H1 (cell line): ENCODE measurements at places on chromosomes 1 and 21. TPM values are rescaled to one million over a fixed set of nuclear protein-coding genes. Genes with fewer than 3 reads are reported as not detected.
A peak's percentile ranks its signal among the peaks of the same experiment; 100 is the strongest.

DNA sequence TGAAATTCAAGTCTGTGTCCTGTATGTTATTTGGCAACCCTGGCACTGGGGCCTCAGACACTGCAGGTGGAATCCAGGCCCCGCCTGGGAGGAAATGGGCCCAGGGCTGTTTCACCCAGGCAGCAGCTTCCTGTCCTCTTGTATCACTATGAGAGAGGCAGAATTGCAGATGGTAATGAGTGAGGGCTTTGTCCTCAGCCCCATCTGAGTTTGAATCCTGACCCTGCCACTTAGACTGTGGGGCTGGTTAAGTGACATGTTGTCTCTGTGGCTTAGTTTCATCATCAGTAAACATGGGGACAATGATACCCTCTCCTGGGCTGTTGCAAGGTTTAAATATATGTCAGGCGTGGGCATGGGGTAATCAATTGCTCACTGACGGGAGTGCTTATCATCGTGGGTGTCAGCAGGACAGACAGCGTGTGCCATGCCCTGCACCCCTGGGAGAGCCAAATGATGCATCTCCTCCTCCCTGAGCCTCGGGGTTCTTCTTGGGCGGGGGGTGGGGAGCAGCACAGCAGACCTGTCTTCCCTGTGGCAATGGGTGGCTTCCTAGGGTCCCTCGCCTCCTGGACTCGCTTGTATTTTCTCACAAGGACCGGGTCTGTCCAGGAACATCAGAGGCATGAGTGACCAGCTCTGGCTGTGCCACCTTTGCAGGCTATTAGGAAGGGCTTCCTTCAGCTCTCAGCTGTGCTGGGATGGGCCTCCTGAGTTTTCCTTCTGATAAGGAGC is 42.1 kb downstream of the ARHGEF10L start:
- no peak overlapping the region for H3K4me3 ChIP-seq
- H3K27ac ChIP-seq = no peak overlapping the region
- no peaks in the 10 kb centered on the region for H3K36me3 ChIP-seq

GRCh38 chr21:45263534-45263933 is 24.2 kb downstream of the POFUT2 start:
- DNase-seq = peak; percentile 23
- H3K4me1 ChIP-seq = no peaks in the 10 kb centered on the region
- H3K36me3 ChIP-seq = peaks cover 32% of the 10 kb centered on the region
- no peak overlapping the region for H3K27ac ChIP-seq
- no peaks in the 10 kb centered on the region for H3K27me3 ChIP-seq

DNA sequence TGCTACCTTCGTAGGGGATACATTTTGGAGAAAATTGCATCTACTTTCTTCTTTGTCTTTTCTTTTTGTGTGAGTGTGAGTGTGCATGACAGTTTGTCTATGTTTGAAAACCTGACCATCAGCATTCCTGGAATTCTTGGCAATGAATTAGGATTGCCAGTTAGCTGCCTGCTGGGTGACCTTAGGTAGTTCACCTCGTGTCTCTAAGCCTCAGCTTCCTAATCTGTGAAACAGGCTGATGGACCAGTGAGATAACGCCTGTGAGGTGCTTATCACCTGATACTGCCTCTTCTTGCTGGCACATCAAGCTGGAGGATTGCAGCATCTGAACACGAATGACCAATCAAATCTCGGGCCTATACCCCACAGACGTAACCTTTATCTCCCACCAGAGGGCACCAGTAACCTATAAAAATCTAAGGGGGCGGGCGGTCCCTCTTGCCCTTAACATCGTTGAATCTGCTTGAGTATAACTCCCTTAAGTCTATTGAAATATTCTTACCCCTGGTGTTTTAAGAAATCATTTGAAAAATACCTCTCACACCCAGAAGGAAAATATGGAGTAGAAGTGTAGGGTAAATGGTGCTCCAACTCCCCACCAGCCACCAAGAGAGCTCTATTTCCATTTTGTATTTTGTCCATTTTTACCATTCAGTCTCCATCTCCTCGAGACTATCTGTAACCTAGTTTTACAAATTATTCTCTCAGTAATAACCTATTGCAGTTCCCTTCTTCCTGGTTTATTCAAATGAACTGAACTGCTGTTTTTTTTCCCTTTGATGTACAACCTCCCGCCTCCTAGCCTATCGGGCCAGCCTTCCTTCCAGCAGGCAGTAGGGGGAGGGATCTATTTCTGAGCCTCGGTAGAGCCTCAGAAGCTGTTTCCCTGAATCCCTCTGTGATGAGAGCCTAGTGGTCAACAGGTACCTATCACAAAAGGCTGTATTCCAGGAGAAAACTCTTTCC is 49.7 kb downstream of the MDM4 start:
- peaks cover 24% of the 10 kb centered on the region for H3K4me1 ChIP-seq
- no peak overlapping the region; the same call in 1 of the 2 replicates for H3K4me3 ChIP-seq
- H3K27me3 ChIP-seq = no peaks in the 10 kb centered on the region
- H3K27ac ChIP-seq = peak overlapping the region; percentile 4; the same call in 1 of the 2 replicates
- DNase-seq = peak; percentile 63

DNA sequence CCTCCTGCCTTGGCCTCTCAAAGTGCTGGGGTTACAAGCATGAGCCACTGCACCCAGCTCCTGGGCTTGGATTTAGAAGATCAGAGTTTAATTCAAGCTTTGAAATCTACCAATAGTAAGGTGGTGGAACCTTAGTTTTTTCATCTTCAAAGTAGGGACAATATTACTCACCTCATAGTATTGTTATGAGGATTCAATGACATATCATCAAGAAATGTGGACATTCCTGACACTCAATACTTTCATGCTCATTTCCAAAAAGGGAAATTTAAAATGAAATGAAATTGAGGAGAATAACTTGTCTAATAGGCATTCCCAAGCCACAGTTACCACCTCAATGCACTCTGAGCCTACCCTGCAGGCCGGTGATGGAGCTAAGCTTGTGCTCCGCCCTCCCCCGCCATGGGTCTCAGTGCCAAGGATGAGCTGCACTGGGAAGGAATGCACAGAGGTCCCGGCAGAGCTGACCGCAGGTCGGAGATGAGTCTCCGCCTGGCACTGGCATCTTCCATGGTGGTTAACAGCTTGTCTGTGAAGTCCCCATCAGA is 56.5 kb upstream of the BCAR3 start:
- DNase-seq = no peak
- H3K4me3 ChIP-seq = no peak overlapping the region
- no peak overlapping the region for H3K27ac ChIP-seq
- H3K27me3 ChIP-seq = peaks cover 2% of the 10 kb centered on the region; the same call in 1 of the 2 replicates
- no peaks in the 10 kb centered on the region for H3K36me3 ChIP-seq

- no peaks in the 10 kb centered on the region for H3K27me3 ChIP-seq
- no peak overlapping the region for H3K4me3 ChIP-seq
- H3K27ac ChIP-seq = no peak overlapping the region
- H3K4me1 ChIP-seq = no peaks in the 10 kb centered on the region
Observed at GRCh38 chr1:117695796-117696490, 90.1 kb downstream of the TENT5C start.

- DNase-seq = no peak
- H3K4me1 ChIP-seq = peaks cover 8% of the 10 kb centered on the region
- H3K27me3 ChIP-seq = no peaks in the 10 kb centered on the region
Observed at GRCh38 chr1:187396929-187397796, 568.4 kb downstream of the PLA2G4A start.

DNA sequence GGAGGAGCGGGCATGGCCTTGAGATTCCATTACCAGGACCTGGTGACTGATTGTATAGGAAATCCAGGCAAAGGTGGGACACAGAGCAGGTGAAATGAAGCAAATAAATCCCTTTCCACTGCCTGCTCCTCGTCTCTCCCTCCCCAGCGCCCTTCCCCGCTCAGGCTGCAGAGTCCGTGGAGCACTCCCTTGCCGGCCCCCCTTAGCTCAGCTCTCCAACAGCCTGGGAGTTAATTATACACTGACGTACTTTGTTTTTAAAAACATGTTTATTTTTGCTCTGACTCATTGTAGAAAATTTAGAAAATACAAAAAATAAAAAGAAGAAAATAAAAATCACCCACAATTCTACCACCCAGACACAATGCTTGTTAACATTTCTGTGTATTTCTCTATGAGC is 61.7 kb downstream of the LGR6 start:
- no peaks in the 10 kb centered on the region for H3K36me3 ChIP-seq
- H3K27ac ChIP-seq = no peak overlapping the region
- DNase-seq = no peak
- H3K4me3 ChIP-seq = no peak overlapping the region
- no peaks in the 10 kb centered on the region; the same call in 1 of the 2 replicates for H3K27me3 ChIP-seq
- H3K4me1 ChIP-seq = no peaks in the 10 kb centered on the region

GRCh38 chr1:7299994-7300393 is 471.1 kb upstream of the VAMP3 start:
- DNase-seq = no peak
- H3K4me3 ChIP-seq = no peak overlapping the region
- H3K36me3 ChIP-seq = no peaks in the 10 kb centered on the region
- no peak overlapping the region for H3K27ac ChIP-seq
- H3K27me3 ChIP-seq = no peaks in the 10 kb centered on the region

DNA sequence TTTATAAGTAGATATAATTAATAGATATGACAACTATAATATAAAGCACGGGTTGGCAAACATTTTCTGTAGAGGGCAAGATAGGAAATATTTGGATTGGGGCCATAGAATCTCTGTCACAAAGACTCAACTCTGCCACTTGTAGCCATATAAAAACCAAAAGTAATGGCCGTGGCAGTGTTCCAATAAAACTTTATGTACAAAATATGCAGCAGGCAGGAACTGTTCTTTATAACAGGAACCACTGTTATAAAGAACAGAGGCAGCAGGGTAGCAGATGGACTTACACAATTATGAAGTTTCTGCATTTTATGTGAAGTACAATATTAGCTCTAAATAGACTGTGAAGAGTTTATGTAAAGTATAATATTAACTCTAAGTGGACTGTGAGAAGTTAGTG is 16.9 kb upstream of the QSOX1 start:
- H3K4me3 ChIP-seq = no peak overlapping the region
- no peak for DNase-seq
- H3K36me3 ChIP-seq = no peaks in the 10 kb centered on the region

- H3K4me3 ChIP-seq = no peak overlapping the region
- no peak overlapping the region for H3K27ac ChIP-seq
- peak; percentile 61 for DNase-seq
- no peaks in the 10 kb centered on the region for H3K36me3 ChIP-seq
- H3K4me1 ChIP-seq = no peaks in the 10 kb centered on the region; the same call in 1 of the 2 replicates
Observed at GRCh38 chr1:84944767-84945486, 51.9 kb upstream of the LPAR3 start.

DNA sequence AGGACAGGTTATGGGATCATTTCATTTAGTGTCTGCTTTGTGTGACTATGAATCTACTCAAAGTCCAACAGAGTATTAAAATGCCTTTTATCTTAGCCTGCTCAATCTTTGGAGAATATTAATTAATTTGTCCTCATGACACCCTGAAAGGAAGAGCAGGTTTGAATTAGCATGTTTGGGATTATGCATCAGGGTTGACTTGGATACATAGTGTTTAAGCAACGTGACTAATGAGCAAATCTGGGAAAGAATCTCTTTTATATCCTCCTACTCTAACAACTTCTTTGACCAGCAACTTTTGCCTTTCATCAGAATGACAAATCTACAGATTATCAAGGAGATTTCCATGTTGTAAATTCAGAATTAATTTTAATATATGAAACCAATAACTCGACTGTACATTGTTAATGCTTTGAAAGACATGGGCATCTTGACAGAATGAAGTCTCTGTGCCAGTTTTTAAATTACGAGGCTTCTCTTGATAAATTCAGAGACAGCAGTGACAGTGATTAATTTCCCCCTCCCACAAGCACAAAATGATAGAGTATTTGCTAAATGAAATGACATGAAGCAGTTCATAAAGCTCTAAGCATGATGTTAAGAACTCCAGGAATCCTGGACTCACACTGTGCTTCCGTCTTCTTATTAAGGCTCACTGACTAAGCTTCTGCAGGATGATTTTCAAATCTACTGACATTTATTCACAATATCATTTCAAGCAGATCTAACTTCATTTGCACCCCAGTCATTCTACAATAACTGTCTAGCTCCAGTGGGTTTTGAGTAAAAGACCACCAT is 156.5 kb downstream of the PCNX2 start:
- no peak overlapping the region for H3K4me3 ChIP-seq
- H3K36me3 ChIP-seq = peaks cover 29% of the 10 kb centered on the region
- H3K27ac ChIP-seq = no peak overlapping the region
- no peaks in the 10 kb centered on the region for H3K27me3 ChIP-seq
- no peaks in the 10 kb centered on the region for H3K4me1 ChIP-seq

DNA sequence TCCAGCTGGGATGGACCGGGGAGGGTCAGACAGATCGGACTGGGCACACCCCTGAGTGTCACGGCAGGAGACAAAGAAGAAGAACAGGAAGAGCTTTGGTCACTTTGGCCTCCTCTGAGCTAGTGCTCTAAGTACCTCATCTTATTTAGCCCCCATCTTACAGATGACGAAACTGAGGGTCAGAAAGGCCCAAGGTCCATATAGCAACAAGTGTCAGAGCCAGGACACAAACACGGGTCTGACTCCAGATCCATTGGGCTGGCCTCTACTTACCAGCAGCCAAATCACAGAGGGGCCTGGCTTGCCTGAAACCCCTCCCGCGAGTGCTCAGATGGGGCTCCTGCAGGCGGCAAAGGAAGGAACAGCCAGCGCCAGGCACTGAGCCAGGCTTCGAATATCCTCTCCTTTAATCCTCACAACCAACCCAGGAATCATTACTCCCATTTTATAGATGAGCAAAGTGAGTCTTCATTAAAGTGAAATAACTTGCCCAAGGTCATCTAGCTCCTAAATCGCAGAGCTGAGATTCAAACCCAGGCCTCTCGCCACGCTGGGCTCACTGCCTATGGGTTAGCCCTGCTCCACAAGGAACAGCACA is 25.7 kb upstream of the SELENON start:
- no peaks in the 10 kb centered on the region; the same call in 1 of the 2 replicates for H3K27me3 ChIP-seq
- H3K4me3 ChIP-seq = no peak overlapping the region

- H3K4me1 ChIP-seq = no peaks in the 10 kb centered on the region
- no peak overlapping the region for H3K27ac ChIP-seq
- no peaks in the 10 kb centered on the region for H3K27me3 ChIP-seq
Observed at GRCh38 chr1:232335741-232336293, 294.1 kb downstream of the SIPA1L2 start.

- H3K4me1 ChIP-seq = no peaks in the 10 kb centered on the region
- peaks cover 5% of the 10 kb centered on the region; the same call in 1 of the 2 replicates for H3K36me3 ChIP-seq
- H3K27ac ChIP-seq = no peak overlapping the region
- DNase-seq = no peak
- no peak overlapping the region for H3K4me3 ChIP-seq
- H3K27me3 ChIP-seq = no peaks in the 10 kb centered on the region
Observed at GRCh38 chr1:45001011-45001481, 10.1 kb downstream of the HECTD3 start.

GRCh38 chr21:25176637-25177412 is 430.5 kb downstream of the MRPL39 start:
- no peaks in the 10 kb centered on the region for H3K27me3 ChIP-seq
- no peak overlapping the region for H3K27ac ChIP-seq
- DNase-seq = no peak
- H3K36me3 ChIP-seq = no peaks in the 10 kb centered on the region
- H3K4me1 ChIP-seq = no peaks in the 10 kb centered on the region
- no peak overlapping the region for H3K4me3 ChIP-seq

The OR2AK2 gene
- not detected in 2 replicates for total RNA-seq

The LORICRIN gene
- total RNA-seq = not detected in 2 replicates

The PPM1J gene
- total RNA-seq = 17.5 and 19.4 TPM in 2 replicates

The CACNA1S gene
- not detected in 2 replicates for total RNA-seq

The TMPRSS15 gene
- not detected in 2 replicates for total RNA-seq

The NHLH2 gene
- total RNA-seq = 1.0 and 1.1 TPM in 2 replicates
